ENCODE measurements at places on chromosomes 16 and 17. TPM values are rescaled to one million over a fixed set of nuclear protein-coding genes. Genes with fewer than 3 reads are reported as not detected.

Gene RAB11FIP4
- 1.6 TPM for total RNA-seq

Gene MYH3
- 0.74 TPM for total RNA-seq

Gene TMC5
- 7.3 TPM for total RNA-seq

Gene DYNLRB2
- total RNA-seq = not detected

Gene MYO15B
- total RNA-seq = 51.2 TPM

Gene ZNF213
- total RNA-seq = 12.9 TPM

Gene PYDC1
- total RNA-seq = not detected

Measured in A549 treated with Mapracorat at 1 μM for 4 hours (cell line).